HTR-8/SVneo (cell line): ENCODE measurements at places on chromosomes 6 and 20.
A peak's percentile ranks its signal among the peaks of the same experiment; 100 is the strongest.

DNA sequence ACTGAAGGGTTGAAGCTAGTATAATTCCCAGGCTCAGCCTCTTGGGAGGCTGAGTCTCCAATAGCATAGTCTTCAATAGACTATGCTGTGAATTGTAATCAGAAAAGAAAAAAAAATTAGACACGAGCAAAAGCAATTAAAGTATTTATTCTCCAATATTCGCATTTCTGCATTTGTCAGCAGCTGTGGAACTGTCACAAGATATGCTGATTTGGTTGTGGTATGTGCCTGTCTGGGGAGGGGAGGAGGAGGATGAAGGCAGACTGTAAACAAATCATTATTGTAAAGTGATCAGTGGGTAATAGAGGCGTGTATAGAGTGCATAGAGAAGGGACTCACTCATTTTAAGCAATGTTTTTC, 10.1 kb upstream of the BICRAL start:
- DNase-seq = no peak

- DNase-seq = peak; percentile 85
Observed at GRCh38 chr20:47854687-47855212, 69.5 kb upstream of the SULF2 start.

GRCh38 chr6:139133262-139134063, 1.4 kb upstream of the HECA start:
- no peak for DNase-seq

DNA sequence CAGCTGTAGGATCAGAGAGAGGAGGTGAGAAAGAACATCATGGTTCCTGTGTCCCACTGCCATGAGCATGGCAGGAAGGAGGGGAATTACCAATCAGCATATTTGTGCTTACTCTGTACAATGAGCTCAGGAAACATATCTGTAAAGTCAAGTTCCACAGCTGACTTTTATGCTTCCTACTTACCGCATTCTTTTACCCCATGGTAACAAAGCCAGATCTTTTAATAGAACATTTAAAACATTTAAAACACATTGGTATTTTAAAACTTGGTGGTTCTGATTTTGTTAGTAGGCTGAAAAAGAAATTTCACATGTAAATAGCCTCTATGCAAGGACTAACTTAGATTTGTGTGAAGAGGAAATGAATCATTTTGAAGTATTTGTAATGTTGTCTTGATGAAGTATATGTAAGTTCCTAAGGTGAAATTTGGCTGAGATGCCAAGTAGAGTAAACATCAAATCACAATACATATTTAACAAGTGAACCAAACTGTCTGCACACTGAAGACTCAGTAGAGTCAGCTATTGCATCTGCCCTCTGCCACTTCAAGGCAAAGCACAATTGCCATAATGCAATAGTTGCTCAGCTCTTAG, 114.7 kb downstream of the GJA10 start:
- no peak for DNase-seq

DNA sequence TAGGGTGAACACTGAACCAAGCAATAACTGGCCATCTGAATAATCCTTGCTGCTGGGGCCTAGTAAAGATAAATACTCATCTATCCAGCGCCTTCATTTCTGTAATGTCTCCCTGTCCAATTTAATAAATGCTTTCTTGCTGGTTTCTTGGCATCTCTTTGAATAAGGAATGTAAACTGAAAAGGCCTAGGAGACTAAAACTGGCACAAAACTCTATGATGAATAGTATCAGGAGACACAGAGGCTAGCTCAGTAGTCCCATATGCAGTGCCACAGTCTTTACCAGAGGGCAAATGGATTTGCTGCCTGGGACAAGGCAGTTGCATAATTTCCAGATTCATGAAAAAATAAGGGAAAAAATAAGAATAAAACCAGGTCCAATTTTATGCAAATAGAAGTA, 324.4 kb downstream of the CENPW start:
- DNase-seq = no peak
